Glutamatergic neuron (in vitro differentiated cells): ENCODE measurements at places on chromosomes 6 and 20. TPM values are rescaled to one million over a fixed set of nuclear protein-coding genes. Genes with fewer than 3 reads are reported as not detected.

The MEP1A gene
- not detected for total RNA-seq

The F13A1 gene
- not detected for total RNA-seq

The BMP5 gene
- 1.1 TPM for total RNA-seq

The C20orf141 gene
- not detected for total RNA-seq

The MROH8 gene
- total RNA-seq: 2.6 TPM

The NCR2 gene
- not detected for total RNA-seq

The HTR1E gene
- 0.34 TPM for total RNA-seq

The SASH1 gene
- total RNA-seq: 5.0 TPM

The POM121L2 gene
- not detected for total RNA-seq

The GDAP1L1 gene
- total RNA-seq: 111 TPM

The RCAN2 gene
- 21.6 TPM for total RNA-seq
